Nucleus accumbens (tissue), 56 donors: ENCODE measurements at places on chromosomes 3 and 15.
A peak's percentile ranks its signal among the peaks of the same experiment; 100 is the strongest.

- no peak for DNase-seq
Measured at GRCh38 chr3:155656466-155656865, 88.4 kb downstream of the PLCH1 start.

- DNase-seq = peak; percentile 15
Measured at GRCh38 chr3:61288446-61288845, 37.2 kb upstream of the FHIT start.

DNA sequence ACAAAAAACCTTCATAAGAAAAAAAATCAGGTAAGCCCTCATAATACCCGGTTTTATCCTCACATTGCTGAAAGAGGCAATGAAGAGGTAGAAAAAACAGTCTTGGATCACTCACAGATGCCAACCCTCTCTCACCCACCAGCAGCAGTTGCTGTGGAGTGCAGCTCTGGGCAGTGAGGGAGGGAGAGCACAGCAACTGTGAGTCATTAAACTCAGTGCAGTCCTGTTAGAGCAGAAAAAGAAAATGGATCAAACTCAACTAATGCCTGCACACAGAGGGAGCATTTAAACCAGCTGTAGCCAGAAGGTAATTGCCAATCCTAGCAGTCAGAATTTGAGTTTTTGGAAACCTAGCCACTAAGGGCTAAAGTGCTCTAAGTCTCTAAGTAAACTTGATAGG, 1050.6 kb upstream of the ALCAM start:
- no peak for DNase-seq

DNA sequence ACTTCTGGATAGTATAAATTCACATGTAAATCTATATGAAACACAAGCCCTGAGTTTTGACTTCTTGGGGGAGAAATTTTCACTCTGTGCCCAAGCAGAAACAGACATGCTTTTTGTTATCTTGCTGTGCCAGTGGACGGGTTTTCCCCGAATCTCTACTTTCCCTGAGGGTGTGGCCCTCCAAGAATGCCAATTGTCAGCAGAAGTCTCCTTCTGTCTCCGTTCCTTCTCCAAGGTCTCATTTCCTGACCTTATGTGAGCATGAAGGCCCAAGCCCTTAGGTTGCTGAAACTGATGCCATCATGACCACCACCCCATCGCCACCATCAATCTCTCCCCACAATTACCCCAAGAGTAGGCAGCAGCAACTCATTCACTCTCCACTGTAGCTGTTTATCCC, 253.8 kb downstream of the XXYLT1 start:
- DNase-seq = no peak

GRCh38 chr3:42473083-42473932, 29.1 kb upstream of the VIPR1 start:
- DNase-seq = no peak

DNA sequence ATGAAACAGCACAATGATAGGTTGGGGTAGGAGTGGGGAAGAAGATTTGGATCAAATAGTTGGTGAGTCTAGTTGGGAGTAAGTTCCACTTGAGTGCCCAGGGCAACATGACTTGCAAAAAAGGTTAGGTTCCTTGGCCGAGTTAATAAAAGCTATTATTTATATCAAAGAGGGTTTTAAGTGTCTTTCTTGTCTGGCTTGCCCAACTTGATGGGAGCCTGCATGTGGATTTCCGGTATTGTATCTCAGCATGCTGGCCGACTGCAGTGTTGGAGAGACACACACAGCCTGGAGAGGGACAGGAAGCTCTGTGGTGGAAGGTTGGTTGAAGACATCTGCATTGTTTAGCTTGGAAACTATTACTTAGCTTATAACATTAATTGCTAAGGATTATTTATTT, 449.5 kb upstream of the TBL1XR1 start:
- DNase-seq = no peak

DNA sequence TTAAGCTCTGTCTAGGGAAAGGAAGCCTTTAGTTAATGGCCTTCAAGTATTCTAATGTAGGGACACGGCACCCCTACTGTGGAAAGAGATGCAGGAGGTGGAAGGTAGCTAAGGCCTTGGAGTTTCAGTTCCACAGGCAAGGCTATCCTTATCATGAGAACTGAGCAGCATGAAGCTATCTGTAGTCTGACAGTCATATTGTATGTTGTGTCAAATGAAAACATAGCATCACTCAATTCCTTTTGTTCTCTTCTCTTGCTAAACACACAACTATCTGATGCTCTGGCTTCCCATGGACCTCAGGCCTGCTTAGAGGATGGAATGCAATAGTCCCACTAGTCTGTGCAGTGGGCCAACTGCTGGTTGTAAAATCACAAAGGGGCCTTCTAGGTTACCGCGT, 380.9 kb downstream of the FHIT start:
- no peak for DNase-seq

DNA sequence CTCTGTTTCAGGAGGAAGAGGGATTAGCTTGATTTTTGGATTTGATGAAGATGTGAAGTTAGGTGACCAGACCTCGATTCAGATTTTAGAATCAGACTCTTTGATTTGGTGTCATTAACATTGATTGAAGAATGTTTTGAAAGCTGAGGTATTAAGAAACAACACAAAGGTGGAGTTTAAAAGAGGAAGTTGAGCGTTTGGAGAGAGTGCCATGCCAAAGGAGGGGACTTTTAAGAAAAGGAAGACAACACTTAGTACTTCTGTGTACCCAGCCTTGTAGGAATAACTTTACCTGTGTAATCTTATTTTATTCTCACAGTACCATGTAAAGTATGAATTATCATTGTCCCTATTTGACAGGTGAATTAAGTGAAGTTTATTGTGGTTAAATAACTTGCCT, 34.4 kb downstream of the PPARG start:
- DNase-seq = no peak

DNA sequence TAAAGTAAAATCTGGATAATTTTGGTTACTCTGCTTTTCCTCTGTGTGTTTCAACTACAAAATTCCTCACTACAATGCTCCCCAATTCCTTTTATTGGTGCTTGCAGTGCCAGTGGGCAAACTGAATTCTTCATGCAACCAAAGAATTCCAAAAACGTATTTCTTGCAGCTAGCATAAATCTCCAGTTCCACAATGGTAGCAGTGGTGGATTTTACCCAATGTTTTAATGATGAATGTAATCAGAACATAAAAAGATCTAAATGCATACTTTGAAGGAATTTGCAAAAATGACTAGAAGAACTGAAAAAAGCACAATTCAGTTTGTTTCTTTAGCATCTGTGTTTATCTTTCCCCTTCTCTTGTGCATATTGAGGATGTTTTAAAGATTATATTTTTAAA, 359.6 kb upstream of the TPRG1 start:
- no peak for DNase-seq

GRCh38 chr3:135982922-135983581, 17.5 kb downstream of the PPP2R3A start:
- DNase-seq = peak; percentile 4

DNA sequence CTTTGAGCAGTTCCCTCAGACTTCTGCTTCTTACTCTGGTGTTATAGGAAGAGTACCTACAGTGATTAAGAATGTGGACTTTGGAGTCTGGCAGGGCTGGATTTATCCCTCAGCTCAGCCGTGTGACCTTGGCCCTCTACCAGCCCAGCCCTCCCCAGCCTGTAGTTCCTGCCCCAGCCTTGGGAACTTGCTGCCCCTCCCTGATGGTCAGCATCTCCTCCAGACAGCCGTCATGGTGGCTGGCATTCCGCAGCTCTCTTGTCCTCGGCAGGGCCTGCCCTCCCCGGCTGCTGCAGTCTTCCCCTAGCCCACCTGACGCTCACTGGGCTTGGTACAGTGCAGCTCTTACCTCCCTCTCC, 21.9 kb upstream of the CPNE9 start:
- DNase-seq = no peak

- no peak for DNase-seq
Measured at GRCh38 chr15:82688691-82689090, 21.0 kb downstream of the AP3B2 start.

GRCh38 chr3:125262161-125262560, 49.6 kb upstream of the SLC12A8 start:
- no peak for DNase-seq

GRCh38 chr3:109155828-109156227, 19.3 kb downstream of the C3orf85 start:
- no peak for DNase-seq

- peak; percentile 35 for DNase-seq
Measured at GRCh38 chr15:75042730-75043508, 19.5 kb downstream of the PPCDC start.

DNA sequence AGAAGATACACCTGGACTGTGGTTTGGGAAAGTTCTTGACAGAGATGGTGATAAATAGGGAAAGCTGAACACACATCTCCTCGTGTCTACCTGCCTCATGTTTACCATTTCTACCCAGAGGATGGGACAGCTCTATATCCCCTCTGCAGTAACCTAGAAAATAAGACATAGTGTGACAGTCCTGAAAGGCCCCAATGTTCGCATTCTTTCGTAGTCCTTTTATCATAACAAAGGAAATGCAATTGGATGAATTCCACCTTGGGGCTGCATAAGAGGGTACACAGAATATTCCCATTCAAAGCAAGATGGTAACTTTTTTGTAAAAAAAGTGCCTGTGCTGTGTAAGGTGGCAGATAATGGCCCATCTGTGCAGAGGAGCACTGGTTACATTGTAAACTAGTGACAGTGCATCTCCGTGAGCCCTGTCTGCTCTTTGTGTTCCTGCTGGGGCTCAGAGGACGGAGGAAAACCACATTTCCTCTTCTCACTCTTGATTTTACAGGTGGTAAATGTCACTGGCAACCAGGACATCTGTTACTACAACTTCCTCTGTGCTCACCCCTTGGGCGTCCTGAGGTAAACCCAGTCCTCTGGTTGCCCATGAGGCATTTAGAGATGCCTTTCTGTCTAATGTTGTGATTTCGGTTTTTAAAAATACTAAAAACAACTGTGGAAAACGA, 74.3 kb downstream of the SIDT1 start:
- no peak for DNase-seq
